ENCODE measurements at places on chromosomes 3 and 15.

DNA sequence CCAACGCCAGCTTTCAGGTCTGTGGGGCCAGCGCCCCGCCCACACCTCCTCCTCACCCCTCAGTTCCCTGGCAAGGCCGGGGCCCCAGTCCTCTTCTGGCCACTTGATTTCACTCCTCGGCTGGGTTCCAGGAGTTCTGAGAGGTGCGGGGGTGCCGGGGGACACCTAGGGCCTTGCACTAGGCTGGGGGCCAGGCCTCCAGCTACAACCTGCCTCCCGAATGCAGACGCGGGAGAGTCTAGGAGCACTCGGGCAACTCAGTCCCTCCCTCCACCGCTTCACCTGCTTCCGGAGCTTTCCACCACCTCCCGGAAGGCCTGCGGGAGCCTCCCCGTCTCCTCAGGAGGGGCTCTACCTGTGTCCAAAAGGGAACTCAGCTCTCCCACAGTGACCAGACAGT lies 35.6 kb downstream of the TNK2 start:
- DNase-seq = no peak

- no peak for DNase-seq
Measured at GRCh38 chr3:152389316-152389934, 120.7 kb downstream of the MBNL1 start.

- no peak for DNase-seq
Measured at GRCh38 chr3:146967783-146968182, 362.6 kb upstream of the PLSCR5 start.

DNA sequence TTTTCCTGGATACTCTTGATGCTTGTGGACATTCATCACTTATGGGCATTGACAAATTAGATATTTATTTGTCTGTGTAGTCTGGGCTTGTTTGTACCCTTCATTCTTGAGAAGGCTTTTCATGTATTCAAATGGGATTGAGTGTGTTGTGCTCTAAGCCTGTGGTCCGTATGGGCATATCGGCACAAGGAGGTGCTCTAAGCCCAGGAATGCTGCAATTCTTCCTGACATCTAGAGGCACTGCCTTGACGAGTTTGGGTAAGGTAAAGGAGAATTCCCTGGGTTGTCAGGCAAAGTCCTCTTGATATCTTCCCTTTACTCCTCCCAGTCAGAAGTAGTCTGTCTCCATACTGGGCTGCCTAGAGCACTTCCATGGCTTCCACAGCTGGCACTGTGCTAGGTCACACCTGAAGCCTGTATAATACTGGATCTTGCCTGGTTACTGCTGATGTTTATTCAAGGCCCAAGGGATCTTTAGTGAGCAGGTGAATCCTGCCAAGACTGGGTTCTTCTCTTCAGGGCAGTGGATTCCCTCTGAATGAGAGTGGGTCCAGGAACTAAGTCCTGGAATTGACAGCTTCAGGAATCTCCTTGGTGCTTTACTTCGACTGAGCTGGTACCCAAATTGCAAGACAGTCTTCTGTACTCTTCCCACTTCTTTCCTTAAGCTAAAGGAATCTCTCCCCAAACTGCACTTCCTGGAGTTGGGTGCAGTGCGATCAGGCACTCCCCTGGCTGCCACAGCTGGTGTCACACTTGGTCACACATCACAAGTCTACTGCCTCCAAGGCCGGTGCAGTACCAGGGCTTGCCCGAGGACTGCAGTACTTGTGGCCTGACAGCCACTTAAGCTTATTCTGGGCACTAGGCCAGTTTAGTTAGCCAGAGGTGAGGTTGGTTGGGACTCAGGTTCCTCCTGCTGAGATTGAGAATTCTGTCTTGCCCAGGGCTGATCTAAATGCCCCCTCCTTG lies 46.0 kb downstream of the GALK2 start:
- no peak for DNase-seq

DNA sequence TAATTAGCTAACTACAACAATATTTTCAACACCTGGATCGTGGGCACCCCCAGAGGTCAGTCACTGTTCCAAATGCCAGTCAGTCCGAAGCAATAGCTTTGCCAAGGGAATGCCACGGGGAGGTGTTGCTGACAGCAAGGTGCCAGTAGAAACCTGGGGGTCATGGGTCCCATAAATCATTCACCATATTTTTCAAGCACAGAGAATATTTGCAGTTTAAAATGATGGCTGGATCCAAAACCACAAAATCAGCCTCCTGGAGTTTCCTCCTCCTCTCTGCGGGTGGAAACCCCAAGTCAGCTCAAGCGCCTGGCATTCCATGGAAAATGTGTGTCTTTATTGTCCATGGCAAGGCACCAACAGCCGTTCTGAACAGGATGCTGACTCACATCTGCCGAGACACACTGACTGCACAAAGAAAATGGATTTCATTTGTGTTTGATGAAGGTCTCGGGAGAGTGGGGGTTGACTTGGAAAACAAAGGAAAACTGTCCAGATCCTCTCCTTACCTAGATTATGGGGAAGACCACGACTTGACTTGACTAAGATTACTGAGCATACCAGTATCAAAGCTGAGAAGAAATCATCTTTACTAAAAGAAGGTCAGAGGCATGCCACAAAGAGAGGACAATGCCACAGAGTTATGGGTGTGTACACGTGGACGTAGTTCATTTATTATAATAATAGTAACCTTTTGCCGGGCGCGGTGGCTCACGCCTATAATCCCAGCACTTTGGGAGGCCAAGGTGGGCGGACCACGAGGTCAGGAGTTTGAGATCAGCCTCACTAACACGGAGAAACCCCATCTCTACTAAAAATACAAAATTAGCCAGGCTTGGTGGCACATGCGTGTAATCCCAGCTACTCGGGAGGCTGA lies 26.4 kb downstream of the ANXA2 start:
- peak; percentile 8 for DNase-seq

DNA sequence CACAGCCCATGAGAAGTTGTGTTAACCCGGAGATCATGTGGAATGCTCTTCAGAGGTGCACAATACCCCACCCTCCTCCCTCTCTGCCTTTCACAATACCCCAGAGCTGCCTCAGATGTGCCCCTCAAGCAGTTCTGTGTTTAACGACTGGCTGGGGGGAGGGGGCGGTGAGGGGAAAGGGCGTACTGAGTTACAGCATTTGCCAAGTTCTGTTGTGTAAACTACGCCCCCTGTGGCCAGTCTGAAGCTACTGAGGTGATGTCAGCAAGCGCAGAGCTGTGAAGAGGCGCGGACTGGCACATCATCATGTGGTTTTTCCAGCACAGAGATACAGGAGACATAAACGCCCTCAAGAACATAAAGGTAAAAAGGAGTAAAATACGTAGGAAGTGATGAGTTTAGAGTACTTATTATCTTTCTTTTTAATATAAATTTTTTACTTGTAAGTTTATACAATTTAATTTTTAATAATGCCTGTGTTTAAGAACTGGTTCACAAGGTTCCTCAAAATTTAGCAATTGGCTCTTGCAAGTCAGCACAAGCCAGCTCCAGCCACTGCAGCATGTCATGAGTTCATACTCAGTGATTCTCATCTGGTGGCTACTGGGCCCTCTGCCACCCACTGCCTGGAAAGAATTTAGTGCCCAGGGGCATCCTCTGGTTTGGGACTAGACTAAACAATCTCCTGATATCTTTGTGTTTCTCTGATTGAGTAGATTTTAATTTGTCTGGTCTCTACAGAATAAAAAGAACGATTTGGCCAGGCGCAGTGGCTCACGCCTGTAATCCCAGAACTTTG lies 1.7 kb downstream of the EPB42 start:
- no peak for DNase-seq

GRCh38 chr3:124413393-124413792 lies 316.9 kb upstream of the UMPS start:
- DNase-seq = no peak

DNA sequence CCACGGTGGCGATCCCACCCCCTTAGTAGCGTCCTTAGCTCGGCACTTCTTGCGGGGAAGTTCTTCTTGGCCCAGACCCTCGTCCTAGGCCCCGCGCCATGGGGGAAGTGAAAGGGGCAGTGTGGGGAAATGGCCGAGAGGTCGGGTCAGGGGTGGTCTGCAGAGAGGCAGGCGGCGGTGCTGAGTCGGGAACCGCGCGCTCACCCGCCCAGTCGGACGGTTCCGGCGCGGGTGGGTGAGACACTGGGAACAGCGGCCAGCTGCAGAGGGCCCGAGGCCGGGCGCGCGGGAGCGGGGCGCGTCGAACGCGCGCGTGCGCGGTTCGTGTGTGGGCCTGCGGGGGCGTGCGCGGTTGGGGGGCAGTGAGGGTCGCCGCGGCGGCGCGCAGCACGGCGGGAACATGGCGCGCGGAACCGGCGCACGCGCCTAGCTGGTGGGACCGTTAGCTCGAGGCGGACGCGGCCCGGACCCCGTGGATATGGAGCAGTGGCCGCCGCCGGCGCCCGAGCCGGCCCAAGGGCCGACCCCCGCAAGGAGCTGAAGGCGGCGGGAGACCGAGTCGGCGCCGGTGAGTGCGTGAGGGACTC lies 246.9 kb downstream of the GOLGA6L6 start:
- no peak for DNase-seq

GRCh38 chr3:196689941-196690660 lies 21.9 kb downstream of the CEP19 start:
- no peak for DNase-seq

DNA sequence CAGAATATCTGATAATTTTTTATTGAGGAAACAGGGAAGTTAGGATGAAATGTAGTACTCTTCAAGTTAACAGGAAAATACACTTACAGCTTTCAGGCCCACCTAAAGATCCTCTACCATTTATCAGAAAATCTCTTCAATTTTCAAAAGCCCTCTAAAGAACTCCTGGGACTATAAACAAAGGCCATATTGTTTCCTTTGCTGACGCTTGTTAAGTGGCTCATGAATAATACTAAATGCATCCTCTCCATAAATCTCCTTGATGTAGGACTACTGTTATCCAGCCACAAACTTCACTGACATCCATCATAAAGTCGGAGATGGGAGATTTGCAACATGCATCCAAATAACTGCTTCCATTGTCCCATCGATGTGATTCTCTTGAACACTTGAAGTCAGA lies 326.5 kb downstream of the ZIC1 start:
- DNase-seq = no peak

- DNase-seq = no peak
Measured at GRCh38 chr3:29901097-29901496, 620.2 kb downstream of the RBMS3 start.

DNA sequence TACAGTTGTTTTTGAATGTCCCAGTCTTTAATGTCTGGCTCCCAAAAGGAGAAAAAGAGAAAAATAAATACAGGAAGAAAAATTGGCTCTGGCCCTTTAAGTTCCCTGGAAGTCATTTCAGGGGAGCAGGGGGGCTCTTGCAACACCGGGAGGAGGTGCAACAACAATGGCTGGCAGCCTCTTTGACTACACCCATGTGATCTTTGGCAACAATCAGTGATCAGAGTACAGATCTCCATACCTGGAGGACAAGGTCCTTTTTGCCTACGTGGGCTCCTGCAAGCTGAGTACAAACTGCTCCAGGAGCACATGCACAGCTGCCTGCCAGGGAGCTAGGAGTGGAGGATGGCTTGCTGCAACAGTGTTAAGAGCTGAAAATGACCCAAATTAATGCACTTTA lies 63.9 kb downstream of the GLCE start:
- DNase-seq = no peak

GRCh38 chr3:120708408-120708807 lies 26.4 kb upstream of the HGD start:
- no peak for DNase-seq

GRCh38 chr3:178042376-178042775 lies 493.9 kb upstream of the KCNMB2 start:
- DNase-seq = no peak

- no peak for DNase-seq
Measured at GRCh38 chr3:127884041-127884440, 31.0 kb upstream of the KBTBD12 start.

DNA sequence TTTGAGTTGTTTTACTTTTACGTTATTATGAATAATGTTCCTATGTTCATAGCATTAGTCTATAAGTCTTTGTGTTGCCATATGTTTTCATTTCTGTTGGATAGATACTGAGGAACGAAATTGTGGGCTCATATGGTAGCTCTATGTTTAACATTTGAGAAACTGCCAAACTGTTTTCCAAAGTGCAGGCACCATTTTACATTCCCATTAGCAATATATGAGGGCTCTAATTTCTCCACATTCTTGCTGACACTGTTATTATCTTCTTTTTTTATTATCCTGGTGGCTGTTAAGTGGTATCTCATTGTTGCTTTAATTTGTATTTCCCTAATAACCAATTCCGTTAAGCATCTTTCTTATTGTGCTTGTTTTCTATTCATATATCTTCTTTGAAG lies 1.8 kb upstream of the PIK3R4 start:
- no peak for DNase-seq

- DNase-seq = no peak
Measured at GRCh38 chr3:105836533-105836932, 32.3 kb downstream of the CBLB start.

DNA sequence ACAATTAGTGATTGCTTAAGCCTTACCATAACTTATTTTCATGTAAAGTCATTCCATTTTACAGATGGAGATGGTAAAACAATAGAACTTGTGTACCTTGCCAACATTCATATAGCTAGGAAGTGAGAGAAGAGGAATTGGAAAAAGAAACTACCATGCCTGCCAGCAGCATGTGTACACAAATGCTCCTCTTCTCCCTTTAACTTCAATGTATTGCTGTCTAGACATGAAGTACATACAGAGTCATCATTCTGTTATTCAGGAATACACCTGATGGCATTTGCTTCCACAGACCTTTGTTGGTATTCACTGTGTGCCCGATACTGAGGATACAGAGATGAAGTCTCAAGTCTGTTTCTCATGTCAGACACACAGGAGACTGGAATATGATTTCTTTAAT lies 7.1 kb upstream of the TMEM207 start:
- no peak for DNase-seq

- no peak for DNase-seq
Measured at GRCh38 chr3:31724651-31725050, 191.9 kb downstream of the STT3B start.

- no peak for DNase-seq
Measured at GRCh38 chr15:31373970-31374369, 47.3 kb downstream of the KLF13 start.

- no peak for DNase-seq
Measured at GRCh38 chr3:157078131-157078810, 81.7 kb downstream of the CCNL1 start.

DNA sequence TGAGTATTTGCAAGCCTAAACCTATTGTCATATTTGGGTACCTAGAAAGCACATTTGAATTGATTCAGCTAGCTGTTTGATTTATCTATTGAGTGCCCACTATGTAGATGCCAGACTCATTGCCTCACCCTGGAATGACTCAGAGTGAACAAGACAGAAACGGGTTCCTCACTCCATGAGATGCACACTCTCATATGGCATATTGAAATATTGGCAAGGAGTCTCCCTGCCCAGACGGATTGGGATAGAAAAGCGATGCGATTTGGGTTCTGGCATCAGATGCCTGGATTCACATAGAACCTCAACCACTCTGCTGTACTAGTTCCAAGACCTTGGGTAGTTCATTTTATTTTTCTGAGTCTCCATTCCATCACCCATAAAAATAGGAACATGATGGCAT lies 22.5 kb downstream of the LRRN1 start:
- DNase-seq = no peak

All from activated naive CD8-positive, alpha-beta T cell treated with anti-CD3 and anti-CD28 coated beads for 36 hours (primary cell).